ENCODE measurements at places on chromosomes 3 and 15. TPM values are rescaled to one million over a fixed set of nuclear protein-coding genes. Genes with fewer than 3 reads are reported as not detected.

Gene STAC
- 5.3 TPM for polyA plus RNA-seq

Gene TBC1D21
- not detected for polyA plus RNA-seq

Gene LRRC31
- not detected for polyA plus RNA-seq

Gene CKMT1A
- polyA plus RNA-seq = 5.3 TPM

Gene SLC12A1
- polyA plus RNA-seq = 0.07 TPM

Gene SEMA3G
- 0.81 TPM for polyA plus RNA-seq

Gene CCDC13
- 0.88 TPM for polyA plus RNA-seq

Gene ALAS1
- 387 TPM for polyA plus RNA-seq

Gene C3orf85
- polyA plus RNA-seq = not detected

Gene DNAJC19
- 79.4 TPM for polyA plus RNA-seq

Gene BOC
- 9.3 TPM for polyA plus RNA-seq

Gene CELF6
- polyA plus RNA-seq = 24.1 TPM

Gene DZIP1L
- 7.3 TPM for polyA plus RNA-seq
